ENCODE measurements at places on chromosomes 1 and 21.
A peak's percentile ranks its signal among the peaks of the same experiment; 100 is the strongest.

- no peak for DNase-seq
Measured at GRCh38 chr1:231699784-231700183, 73.2 kb downstream of the DISC1 start.

DNA sequence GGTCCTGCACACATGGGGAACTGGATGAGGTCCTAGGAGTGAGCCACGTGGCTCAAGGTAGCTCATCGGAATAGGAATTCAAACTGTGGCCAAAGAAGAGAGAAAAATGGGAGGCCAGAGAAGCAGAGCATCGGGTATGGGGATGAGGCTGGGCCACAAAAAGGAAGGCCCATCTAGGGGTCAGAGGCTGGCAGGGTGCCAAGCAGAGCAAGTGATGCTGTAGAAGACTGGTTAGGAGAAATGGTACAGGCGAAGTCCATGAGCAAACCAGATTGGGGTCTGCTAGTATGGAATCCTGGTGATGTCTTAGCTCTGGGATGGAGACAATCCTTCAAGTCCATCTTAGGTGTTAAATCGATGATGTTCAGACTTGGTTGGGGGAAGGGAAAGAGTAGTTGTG lies 68.0 kb downstream of the TEX35 start:
- DNase-seq = no peak

GRCh38 chr1:4091996-4092395 lies 191.9 kb upstream of the C1orf174 start:
- DNase-seq = no peak

- DNase-seq = no peak
Measured at GRCh38 chr1:50879137-50879536, 80.9 kb downstream of the FAF1 start.

DNA sequence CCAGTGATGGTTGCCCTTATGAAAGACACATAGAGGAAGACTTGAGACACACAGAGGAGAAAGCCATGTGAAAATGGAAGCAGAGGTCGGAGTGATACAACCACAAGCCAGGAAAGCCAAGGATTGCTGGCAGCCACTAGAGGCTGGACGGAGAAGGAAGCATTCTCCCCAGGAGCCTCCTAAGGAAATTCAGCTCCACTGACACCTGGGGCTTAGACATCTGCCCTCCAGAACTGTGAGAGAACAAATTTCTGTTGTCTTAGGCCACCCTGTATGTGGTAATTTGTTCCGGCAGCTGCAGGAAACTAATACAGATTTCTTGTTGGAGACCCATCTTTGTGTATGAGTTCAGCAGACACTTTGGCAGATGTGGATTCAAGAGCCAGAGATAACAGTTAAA lies 126.9 kb upstream of the ATP1A1 start:
- DNase-seq = no peak

- DNase-seq = peak; percentile 60
Measured at GRCh38 chr1:180230791-180231505, 884 bp downstream of the LHX4 start.

- DNase-seq = no peak
Measured at GRCh38 chr1:32967888-32968568, 3.4 kb upstream of the RNF19B start.

- peak; percentile 45 for DNase-seq
Measured at GRCh38 chr1:37575692-37576091, 19.0 kb downstream of the DNALI1 start.

GRCh38 chr21:17446737-17447136 lies 66.1 kb upstream of the CXADR start:
- no peak for DNase-seq

DNA sequence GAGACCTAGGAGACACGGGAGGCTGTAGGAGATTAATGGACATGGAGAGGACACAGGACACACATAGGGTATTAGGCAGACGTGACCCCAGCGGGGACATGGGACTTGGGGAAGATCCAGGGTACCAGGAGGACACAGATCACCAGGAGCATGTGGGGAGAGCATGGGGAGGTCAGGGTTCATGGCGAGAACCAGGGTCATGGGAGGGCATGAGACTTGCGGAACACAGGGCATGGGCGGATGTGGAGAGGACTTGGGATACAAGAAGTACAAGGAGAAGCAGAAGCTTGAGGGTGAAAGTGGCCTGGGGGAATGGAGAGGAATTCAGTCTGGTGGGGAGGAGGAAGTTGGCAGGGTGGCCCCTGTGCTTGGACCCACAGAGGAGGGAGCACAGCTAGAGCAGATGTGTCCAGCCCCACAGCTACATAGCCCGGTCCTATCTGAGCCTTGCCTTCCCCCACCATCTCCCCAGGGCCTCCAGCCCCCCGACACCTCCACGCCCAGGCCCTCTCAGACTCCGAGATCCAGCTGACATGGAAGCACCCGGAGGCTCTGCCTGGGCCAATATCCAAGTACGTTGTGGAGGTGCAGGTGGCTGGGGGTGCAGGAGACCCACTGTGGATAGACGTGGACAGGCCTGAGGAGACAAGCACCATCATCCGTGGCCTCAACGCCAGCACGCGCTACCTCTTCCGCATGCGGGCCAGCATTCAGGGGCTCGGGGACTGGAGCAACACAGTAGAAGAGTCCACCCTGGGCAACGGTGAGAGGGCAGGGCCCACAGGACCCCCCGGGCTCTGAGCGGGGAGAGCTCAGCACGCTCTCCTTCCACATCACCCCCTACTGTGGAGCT lies 12.1 kb downstream of the TIE1 start:
- DNase-seq = no peak

GRCh38 chr1:48810740-48811139 lies 34.0 kb upstream of the BEND5 start:
- DNase-seq = no peak

GRCh38 chr1:46797696-46798470 lies 963 bp upstream of the CYP4B1 start:
- no peak for DNase-seq

DNA sequence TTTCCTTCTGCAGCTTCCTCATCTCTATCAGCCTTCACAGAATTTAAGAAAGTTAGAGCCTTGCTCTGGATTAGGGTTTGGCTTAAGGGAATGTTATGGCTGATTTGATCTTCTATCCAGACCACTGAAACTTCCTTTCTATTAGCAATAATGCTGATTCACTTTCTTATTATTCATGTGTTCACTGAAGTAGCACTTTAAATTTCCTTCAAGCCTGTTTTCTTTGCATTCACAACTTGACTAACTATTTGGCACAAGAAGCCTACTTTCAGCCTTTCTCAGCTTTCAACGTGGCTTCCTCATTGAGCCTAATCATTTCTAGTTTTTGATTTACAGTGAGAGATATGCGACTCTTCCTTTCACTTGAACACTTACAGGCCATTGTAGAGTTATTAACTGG lies 528.5 kb downstream of the PLPP3 start:
- no peak for DNase-seq

GRCh38 chr1:94274561-94274960 lies 37.2 kb upstream of the ARHGAP29 start:
- DNase-seq = no peak

DNA sequence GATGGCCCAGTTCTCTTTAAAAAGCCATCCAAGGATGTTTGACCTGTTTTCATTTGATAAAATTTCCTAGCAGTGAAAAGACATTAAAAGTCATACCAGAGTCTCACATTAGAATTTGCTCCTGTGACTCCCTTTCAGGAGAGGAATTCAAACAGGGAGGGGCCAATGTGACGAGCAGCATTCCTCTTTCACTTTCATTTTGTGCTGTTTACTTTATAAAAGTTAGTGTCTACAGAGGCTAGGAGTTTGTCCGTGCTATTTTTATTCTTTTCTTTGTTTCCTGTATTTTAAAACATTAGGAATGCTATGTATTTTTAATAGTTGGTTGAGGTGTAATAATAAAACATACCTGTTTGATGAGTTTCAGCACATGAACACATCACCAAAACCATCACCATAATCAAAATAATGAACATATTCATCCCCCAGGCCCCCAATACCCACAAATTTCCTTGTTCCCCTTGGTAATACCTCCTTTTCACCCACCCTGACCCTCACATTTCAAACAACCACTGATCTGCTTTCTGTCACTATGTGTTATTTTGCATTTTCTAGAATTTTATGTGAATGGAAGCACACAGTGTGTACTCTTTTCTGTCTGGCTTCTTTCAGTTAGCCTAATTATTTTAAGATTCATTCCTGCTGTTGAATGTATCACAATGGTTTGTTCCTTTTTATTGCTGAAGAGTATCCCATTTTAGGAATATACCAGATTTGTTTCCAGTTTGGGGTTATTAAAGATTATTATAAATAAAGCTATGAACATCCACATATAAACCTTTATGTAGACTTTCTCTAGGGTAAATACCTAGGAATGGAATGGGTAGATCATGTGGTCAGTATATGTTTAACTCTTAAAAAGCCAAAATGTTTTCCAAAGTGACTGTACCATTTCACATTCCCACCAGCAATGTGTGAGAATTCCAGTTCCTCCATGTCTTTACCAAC lies 129.5 kb downstream of the TENT5C start:
- DNase-seq = peak; percentile 65

DNA sequence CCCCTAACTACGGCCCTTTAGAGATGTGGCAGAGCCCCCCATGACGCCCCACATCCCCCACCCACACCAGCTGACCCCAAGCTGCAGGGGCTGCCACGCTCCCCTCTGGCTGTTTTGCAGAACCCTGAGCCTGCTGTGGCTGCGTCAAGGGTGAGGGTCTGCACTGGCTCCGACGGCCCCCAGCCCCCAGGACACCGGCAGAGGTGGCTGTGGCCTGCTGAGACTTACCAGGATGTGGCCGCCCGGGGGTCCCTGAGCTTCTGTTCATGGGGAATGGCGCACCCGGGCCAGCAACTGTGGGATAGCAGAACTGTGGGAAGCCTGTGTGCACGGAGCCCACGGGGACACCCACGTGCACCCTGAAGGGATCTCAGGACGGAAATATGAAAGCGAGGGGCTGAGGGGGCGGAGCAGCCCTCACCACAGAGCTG lies 12.8 kb upstream of the RNF223 start:
- DNase-seq = no peak

- no peak for DNase-seq
Measured at GRCh38 chr1:19313961-19314882, 2.1 kb downstream of the SLC66A1 start.

- DNase-seq = peak; percentile 79
Measured at GRCh38 chr1:117612517-117613248, 6.8 kb downstream of the TENT5C start.

GRCh38 chr1:210819266-210819665 lies 314.7 kb downstream of the KCNH1 start:
- DNase-seq = no peak

Data from cardiac fibroblast (primary cell).